T-helper 1 cell (primary cell): ENCODE measurements at places on chromosomes 3 and 15.

DNA sequence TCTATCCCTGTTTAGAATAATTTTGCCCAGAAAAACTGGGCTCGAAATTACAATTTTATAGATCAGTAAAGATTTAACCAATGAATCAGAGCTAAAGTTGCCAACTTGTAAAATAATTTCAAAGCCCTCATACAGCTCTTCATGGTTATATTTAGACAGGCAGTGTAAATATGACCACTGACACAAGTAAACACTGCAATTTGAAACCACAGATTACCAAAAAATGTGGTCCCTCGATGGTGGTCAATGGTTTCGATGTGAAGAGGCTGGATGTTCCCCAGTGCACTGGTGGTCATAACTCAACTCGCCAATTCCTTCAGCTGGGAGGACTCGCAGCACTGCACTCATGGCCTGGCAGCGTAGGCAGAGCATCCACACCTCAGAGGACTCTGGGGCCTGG is 28.6 kb downstream of the LRTM1 start:
- no peak for DNase-seq

- no peak for DNase-seq
These were observed 161.8 kb upstream of the TOPAZ1 start for GRCh38 chr3:44079916-44080315.

- DNase-seq: no peak
These were observed 66.1 kb downstream of the ADAMTS17 start for GRCh38 chr15:100275641-100276040.

- no peak for DNase-seq
These were observed 75.1 kb downstream of the STAC start for GRCh38 chr3:36455406-36455805.

DNA sequence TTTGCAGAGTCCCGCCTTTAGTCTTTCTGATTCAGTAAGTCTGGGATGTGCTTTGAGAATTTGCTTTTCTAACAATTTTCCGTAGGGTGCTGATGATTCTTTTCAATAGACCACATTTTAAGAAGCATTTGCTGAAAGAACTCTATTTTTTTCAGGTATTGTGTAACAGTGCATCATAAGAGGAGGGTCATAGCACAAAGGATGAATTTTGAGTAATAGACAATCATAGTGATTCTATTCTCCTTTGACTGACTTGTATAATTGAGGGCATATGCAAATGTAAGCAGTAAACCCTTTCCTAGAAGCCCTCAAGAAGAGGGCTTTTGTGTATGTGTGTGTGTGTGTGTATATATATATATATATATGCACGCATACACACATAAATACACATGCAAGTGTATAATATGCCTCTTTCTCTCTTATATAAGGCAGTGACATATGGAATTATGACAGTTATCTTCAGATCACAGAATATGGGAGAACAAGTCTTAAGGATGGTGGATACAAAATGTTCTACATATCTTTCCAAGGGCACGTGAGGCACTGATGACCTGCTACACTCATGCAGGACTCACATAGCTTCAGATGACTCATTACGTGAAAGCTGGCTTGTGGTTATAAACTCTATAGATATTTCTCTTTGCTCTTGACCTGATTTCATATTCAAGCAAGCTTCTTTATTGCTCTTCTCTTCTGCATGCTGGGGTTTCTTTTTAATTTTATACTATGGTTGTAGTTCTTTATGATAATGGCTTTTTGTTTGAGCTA is 6.5 kb upstream of the PLSCR1 start:
- DNase-seq: no peak

GRCh38 chr15:99878835-99879234 is 145.6 kb upstream of the LYSMD4 start:
- no peak for DNase-seq

DNA sequence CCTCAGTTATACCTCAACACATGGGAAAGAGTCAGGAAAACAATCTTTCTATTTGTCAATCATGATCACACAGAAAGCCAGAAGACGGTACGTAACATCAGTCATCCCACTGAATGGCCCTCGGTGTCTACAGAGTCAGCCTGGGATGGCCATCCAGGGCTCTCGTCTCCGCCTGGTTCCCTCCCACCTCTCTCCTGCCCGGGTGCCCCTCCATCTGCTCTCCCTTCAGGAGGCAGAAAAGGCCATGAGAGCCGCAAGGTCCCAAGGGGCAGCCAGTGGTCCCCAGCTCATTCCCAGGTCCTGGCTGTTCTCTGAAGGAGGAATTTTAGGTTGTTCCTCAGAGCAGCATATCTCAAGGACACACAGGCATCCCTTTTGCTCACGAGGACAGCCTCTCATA is 4.4 kb upstream of the LRRC15 start:
- DNase-seq: no peak

GRCh38 chr3:139541532-139542288 is 2.2 kb upstream of the RBP1 start:
- DNase-seq: no peak

DNA sequence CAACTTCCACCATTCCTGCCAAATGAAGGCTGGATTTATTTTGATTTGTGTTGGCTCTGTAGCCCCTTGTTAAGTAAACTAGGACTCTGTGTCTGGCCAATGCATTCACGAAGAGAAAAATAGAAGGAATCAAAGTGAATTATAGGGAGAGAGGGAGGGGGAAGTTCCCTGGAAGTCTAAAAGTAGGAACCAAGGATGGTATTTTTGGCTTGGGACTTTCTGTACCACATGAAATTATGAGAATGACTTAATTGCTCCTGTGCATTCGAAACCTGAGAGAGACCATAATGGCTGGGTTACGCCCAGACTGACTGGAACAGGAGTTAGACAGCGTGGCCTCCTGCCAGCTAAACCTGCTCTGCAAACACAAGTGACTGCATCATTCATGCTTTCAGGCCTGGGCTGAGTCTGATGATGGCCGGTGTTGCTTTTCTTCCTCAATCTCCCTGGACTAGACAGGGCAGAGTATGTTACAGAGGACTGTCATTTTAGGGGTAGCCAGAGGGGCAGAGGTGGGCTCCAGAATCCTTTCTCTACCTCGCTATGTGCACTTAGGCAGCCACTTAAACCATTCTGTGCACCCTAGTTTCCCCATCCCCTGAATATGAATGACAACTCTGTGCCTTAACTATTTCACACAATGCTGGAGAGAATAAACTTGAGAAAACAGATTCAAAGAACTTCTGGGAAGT is 58.9 kb downstream of the MYO1E start:
- DNase-seq: no peak

- DNase-seq: no peak
These were observed 40.3 kb downstream of the UMPS start for GRCh38 chr3:124770336-124771082.

DNA sequence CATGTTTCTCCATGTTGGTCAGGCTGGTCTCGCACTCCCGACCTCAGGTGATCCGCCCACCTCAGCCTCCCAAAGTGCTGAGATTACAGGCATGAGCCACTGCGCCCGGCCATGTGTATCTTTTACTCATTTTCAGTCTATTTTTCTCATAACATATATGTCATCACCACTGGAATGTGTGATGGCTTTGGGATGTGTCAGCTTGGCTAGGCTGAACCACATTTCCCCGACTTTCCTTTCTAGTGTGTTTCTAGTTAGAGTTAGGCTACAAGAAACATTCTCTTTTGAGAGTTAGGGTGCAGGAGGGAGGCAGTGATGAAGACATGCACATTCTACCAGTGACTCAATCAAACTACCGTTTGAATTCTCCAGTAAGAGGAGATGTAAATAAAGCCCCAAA is 444.9 kb upstream of the THBS1 start:
- DNase-seq: no peak

- no peak for DNase-seq
These were observed 322.3 kb downstream of the CNTN4 start for GRCh38 chr3:2420919-2421318.

DNA sequence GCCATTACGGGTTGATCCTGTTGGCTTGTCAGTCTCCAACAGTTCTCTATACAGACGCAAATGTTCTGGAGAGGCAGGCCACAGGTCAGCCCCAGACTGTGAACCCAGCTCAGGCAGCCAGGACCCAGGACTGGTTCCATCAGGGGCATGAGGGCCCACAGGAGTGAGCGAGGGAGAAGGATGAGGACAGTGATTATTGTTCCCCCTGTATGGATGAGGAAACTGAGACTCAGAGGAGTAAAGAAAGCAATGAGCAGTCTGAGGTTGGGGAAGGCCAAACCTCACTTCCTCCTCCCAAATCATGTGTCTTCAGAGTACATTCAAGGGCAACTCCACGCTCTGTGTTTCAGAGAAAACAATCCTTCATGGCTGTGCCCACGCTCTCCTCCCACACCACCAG is 121.9 kb downstream of the RPLP1 start:
- DNase-seq: no peak

DNA sequence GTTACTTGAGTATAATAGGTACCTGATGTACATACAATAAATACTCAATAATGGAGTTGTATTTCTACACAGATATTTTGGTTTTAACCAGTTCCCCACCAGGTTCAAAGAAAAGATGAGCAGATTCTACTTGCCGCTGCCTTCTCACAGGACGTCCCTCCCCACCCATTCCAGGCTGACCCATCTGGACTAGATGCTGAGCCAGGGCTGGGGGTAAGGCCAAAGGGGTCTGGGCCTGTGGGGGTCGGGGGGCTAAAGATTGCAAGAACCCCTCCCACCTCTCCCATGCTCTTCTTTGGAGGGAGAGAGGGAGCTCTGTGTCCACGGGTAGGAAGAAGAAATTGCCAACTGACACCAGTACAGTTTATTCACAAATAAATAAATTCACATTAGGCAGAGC is 1.5 kb downstream of the MESP1 start:
- DNase-seq: no peak

DNA sequence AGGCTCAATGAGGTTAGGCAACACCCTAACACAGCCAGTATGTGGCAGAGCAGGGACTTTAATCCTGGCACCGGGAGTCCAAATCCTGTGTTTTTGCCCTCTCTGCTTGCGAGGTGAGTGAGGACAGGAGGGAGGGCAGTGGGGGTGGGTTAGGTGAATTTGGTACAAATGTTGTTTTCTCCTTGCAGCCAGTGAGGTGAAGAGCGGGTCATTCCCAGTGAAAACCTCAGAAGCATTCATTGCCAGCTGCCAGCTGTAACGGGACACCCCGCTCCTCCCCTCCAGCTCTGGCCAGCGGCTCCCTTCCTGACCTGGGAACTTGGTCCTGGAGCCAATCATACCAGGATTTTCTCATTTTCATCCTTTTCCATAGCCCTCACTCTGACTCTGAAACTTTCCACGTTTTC is 45.7 kb upstream of the RAB6B start:
- no peak for DNase-seq

DNA sequence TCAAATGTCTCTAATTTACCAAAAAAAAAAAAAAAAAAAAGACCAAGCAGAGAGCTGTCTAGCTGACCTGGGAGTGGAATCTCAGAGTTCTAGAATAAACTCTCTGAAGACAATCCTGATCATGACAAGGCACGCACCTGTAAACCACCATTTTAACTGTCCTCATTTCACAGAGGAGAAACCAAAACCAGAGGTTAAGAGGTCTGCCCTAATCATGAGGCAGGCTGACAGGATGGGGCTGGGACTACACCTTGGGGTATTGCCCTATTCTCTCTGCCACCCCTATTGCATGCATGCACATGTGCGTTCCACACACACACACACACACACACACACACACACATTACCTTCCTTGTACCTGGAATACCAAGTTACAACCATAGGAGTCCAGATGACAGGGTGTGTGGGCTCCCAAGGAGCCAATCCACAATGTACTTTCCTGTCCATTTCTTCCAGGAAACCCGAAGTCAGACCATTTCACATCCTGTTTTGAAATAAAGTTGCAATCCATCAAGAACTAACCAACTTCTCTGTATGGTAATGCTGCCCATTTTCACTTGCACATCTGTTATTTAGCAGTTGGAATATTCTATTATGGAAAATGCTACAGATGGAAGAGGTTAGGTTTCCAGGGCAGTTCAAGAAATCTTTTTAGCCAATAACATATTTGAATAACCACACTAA is 34.6 kb downstream of the HSPBAP1 start:
- DNase-seq: no peak

DNA sequence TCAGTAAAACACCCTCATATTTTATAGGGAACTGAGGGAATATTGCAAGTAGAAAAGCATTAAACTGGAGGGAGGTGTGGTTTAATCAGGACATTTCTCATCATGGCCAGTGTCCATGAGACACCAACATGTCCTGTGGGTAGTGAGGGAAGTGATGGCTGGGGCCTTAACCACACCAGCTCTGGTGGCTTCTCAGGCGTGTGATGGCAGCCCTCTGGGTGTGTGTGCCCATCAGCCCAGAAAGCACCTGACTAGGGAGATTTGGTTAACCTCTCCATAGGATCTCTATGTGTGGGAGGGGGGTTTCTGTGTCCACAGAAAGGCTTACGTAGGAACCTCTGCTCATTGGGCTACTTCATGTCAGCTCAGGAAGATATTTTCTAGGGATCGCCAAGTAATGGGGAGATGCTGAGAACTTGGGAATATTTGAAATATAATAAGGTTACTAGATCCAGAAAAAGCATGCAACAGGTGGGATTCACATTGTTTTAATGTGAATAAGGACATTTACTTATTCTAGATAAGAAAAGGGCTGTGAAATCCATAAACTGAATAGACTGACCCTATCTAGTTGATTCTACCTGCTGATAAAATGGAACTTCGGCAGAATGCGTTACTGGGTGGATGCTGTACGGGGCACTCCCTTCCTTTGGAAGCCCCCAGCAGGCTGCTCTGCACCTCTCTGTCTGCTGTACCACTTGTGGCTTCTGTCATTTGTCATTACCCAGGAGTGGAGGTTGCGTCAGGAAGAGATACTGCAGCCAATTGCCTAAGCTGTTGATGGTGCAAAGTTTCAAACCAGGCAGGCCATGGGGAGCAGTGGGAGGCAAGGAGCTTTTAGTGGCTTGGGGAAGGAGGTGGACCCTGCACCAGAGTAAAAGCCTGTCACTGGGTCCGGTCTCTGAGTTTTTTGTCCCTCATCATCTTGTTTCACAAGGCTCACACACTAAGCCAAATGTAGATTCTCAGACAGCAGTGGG is 21.5 kb downstream of the PDHB start:
- DNase-seq: no peak

DNA sequence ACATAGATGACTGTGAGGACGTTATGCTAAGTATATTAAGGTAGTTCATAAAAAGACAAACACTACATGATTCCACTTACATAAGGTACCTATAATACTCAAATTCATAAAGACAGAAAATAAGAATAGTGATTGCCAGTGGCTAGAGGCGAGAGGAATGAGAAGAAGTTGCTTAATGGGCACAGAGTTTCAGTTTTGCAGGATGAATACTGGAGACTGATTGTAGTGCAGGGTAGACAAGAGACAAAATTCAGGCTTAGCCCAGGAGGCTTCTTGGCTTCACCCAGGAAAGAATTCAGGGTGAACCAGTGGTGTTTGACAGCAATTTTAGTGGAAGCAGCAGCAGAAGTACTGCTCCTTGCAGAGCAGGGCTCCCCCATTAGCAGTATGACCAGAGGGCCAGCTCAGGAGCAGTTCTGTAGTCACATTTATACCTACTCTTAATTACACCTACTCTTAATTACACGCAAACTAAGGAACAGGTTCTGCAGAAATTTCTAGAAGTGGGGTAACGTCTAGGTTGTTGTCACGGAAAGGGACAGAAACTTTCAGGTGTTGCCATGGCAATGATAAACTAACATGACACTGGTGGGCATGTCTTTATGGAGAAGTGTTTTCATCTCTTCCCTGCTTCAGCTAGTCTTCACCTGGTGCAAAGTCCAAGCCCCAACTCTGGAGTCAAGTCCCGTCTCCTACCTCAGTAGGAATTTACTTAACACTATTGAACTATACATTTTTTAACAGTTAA is 55.2 kb downstream of the TBL1XR1 start:
- DNase-seq: no peak

- DNase-seq: no peak
These were observed 775.8 kb upstream of the ARPP21 start for GRCh38 chr3:34863485-34863884.

GRCh38 chr3:191262650-191263049 is 63.6 kb downstream of the OSTN start:
- DNase-seq: no peak
